ENCODE measurements at places on chromosomes 3 and 15.

DNA sequence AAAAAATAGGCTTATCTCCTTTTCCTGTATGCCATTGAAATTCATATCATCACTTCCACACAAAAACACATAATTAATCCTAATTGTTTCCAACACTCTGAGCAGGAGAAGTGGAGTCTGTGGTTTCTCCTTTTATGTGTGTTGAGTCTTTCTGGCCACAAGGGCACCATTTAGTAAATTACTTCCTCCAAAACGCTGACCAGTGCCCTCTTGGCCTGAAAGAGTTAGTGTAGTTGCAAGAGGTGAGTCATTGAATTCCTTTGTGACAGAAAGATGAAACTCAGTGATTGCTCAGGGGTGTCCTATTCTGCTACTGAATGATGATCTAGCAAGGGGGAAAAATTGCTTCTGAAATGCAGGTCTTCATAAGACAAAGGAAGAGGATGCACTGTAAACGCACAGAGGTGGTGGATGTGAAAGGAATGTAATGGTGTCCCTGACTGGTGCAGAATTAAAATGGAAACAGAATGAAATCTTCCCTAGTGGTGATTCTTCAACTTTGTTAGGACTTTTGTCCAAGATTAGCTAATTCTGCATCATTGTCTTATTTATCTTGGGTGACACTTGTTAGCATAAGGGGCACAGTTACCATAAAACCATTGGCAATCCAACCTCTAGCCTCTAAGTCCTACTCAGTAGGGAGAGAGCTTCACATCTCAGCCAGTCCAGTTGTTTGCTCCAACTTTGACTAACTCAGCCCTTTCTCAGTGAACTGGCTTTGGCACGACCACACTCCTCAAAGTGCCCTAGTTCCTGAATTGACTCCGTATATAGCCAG, 208.4 kb upstream of the NANOGP8 start:
- no peak for DNase-seq

GRCh38 chr3:117885011-117885441, 1149.6 kb downstream of the IGSF11 start:
- DNase-seq: no peak

DNA sequence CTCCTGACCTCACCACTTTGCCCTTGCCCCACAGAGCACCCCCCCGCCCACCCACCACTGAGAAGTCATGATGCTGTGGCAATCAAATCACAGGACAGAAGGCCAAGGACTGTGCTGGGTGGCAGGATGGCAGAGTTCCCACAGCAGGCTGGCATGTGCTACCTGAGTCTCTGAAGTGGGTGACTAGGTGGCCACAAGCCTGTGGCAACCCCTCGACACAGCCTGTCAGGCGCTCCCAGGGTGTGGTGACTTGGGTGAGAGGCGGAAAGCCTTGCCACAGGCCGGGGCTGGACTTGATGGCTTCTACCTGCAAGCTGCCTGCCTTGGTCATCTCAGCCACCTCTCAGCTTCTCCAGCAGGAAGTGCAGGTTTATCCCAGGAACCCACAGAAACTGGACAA, 15.6 kb upstream of the DUSP7 start:
- no peak for DNase-seq

DNA sequence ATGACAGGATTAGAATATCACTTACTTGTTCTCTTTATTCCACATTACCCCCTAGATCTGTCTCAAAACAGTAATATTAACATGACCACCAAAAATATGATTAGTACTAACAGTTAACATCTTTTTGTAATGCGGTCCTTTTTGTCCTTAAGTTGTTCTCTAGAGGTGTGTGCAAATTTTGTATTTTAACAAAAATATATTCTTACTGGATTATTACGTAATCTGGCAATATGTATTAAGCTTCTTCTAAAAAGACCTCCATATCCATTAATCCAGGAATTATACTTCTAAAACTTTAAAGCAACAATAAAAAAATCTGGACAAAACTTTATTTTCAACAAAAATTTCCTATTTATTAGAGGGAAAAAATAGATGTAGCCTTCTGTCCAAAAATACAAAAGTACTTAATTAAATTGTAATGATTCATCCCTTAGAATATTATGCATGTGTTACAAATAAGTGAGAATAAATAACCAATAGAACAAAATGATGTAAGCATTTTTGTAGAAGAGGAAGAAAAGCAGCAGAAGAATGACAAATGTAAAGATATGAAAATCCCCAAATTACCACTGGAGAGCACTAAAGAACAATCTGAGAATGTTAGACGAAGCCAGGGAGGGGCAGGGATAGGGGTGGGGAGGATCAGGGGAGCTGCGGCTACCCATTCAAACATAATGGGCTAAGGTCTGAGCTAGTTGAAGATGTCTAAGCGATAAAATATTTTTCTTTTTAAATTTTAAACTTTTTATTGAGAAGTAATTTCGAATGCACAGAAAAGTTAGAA, 945.6 kb downstream of the MCTP2 start:
- no peak for DNase-seq

GRCh38 chr15:75073197-75073596, 49.8 kb downstream of the PPCDC start:
- no peak for DNase-seq

All from NCI-H1694 (cell line).